ENCODE measurements at places on chromosomes 5 and 9.

DNA sequence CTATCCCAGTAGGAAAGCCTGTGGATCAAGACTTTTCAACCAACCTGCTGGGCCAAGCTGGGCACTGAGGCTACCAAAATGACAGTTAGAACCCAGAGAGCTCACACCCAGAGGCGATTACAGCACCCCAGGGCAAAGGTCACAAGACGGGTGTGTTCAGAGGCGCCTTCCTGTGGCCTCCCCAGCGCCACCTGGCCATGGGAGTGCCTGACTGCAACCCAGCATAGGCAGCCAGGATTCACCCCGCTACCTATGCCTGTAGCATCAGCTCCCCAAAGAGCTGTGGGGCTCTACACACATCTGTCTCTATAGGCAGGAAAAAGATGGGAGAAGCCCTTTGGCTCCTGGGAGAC is 33.5 kb downstream of the PDGFRB start:
- DNase-seq, result no peak

DNA sequence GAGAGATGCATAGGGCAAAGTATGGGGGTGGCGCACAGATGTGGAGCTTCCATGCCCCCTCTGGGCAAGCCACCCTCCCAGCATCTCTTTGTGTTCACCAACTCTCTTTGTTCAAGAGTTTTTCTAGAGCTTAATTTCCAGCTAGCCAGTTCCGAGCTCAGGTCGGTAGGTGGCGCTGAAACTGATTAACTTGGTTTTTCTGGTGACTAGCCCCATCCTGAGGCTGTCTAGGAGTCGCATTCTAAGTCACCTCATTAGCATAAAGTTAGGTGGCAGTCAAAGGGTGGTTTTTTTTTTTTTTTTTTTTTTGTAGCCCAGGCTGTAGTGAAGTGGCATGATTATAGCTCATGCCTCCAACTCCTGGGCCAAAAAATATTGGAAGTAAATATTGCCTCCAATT is 476.4 kb downstream of the KDM4C start:
- no peak for DNase-seq

DNA sequence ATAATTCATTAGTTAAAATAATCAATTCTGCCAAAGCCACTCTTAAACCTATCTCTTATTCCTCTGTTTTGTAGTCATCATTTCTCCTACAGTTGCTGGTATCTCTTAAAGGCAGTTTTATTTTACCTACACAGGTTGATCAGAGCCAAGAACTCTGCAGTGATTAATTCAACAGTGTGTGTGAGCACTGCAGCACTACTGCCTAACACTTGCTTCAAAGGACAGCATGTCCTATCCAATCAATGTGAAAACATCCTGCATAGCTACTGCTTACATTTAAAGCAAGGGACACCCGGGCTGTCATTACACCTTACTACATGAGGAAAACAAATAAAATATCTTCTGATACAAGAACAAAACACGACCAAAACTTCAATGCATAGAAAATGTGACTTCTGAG is 45.1 kb upstream of the HK3 start:
- no peak for DNase-seq

DNA sequence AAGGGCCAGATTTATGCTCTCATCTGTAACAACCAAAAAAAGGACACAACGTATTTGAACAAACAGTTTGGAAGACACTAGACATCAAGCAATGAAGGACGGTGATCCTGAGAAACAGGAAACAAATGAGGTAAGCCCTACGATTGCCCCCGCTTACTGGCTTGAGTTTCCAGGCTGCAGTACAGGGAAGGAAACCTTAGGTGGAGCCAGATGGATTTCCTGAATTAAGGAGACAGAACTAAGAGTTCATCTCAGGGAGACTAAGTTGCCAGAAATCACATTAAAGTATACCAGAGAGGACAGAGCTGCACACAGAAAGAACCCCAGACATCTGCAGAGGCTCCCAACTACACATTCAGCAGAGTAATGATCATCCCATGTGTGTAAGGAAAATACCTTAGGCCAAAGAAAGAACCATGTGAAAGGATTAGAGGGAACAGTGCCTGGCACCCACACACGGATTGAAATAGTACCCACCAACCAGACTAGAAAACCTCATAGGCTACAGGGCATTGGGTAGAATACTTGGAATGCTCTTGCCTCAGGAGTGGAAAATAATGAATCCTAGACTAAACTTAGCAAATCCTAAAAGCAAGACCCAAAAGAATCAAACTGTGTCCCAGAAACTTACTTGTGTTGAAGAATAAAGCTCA is 99.3 kb upstream of the NIPBL start:
- no peak for DNase-seq

DNA sequence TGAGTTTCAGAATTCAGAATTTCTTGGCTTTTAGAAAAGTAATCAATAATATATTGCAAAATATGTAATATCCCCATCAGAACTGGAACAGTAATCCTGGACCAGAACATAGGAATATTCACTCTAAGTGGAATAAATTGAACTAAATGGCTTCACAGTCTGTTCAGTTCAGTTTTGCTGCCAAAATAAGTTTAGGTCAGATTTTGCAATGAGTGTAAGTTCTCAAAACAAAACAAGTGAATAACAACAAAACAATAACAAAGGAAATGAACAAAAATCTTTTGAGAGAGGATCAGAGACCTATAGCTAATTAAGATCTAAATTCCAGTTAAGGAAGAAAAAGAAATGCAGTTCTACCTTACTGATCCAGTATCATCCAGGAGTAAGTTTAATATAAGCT is 9.3 kb downstream of the PTGER4 start:
- DNase-seq, result no peak

DNA sequence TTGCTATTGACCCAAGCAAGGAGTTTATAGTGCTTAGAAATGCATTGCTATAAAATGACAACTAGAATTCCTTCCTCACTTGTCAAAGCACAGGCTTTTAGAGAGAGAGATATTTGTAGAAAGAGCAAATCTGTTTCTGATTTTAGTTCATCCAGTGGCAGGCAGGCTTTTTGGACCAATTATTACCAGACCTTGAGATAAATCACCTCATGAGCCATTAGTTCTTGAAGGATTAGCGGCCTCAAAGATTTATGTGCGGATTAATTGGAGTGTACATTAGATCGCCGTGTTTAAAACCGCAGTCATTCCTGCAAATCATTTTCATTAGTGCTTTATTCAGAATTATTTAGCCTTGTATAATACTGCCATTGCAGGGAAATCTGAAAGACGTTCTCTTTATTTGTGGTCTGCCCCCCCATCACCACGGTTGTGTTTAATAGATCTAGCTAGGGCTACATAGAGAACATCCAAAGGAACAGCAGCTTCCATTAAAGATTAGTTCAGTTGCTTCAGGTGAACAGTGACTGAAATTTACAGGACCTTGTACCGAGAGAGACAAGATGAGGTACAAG is 28.8 kb upstream of the TJP2 start:
- DNase-seq, result no peak

DNA sequence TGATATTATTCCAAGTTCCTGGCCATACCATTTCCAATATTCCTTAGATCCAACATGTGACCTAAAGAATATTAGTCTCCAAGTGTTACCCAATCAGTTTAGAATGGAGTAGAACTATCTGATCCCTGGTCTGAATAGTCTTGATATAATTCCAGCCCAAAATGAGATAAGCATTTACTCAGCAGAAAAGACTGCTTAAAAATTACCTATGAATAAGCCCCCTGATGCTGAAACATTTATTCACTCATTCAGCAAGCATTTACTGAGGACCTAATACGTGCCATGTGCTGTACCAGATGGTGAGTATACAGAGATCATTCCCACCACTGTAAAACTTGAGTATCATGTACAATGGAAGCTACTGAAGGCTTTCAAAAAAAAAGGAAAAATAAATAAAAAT is 157.0 kb downstream of the FAM114A2 start:
- DNase-seq, result no peak

DNA sequence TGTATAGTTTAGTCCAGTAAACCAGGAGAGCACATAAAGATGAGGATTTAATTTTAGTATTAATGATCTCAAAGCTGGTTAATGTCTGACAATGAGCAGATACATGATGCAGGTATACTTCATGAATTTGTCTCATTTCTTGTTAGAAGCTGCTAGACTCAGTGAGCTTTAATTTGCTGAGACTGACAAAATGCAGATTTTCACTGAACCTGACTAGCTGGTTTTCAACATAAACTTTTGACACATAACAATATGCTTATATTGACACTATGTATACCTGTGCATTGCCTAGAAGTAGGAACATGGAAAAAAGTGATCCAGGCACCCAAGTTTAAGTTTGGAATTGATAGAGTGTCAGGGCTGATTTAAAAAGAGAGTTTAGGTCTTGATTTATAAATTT is 10.8 kb downstream of the UBLCP1 start:
- no peak for DNase-seq

DNA sequence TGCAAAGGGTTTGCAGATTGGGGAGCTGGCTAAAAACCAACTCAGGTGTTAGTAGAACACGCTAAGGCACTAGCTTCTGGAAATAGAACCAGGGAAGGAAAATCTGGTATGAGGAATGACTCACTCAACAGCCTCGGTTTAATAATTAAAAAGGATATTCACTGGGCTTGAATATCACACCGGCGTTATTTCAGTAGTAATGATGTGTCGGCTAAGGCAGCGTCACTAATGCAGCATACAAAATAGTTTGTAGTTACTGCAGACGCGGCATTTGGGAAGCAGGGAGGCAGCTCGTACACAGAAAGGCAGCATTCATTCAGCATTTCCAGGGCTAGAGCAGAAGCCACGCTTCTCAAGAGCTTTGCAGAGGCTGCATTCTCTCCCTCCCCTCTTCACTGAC is 1.7 kb downstream of the ADRA1B start:
- no peak for DNase-seq

- DNase-seq, result no peak
Observed at GRCh38 chr9:35729700-35730485, 2.1 kb downstream of the TLN1 start.

DNA sequence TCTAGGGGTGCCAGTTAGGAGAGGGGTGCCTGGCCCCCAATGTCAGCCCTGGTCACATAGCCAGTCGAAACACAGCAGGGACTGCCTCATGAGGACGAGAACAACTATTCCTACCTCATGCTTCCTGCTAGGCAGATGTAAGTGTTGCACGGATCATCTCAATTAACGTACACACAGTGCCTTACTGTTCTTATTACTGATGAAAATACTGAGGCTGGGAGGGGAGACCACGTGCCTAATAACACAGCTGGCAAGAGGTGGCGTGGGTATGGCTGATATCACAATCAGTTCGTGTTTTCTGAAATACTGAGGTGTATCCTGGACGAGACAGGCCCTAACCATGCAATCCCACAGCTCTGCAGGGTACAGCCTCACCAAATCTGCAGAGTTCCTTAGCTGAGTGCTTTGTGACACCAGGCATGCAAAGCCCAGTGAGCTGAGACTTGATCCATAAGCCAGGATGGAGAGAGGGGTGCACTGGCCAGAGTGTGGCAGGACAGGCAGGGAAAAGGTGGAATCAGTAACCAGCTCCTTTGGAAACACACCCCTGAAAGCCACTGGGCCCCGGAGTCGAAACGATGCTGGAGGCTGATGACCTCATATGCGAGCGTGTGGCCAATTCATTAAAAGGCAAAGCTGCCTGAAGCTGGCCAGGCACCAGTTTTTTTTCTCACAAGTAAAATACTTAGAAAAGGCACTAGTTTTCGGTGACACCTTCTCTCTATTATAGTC is 63.9 kb downstream of the PRRT1B start:
- no peak for DNase-seq

DNA sequence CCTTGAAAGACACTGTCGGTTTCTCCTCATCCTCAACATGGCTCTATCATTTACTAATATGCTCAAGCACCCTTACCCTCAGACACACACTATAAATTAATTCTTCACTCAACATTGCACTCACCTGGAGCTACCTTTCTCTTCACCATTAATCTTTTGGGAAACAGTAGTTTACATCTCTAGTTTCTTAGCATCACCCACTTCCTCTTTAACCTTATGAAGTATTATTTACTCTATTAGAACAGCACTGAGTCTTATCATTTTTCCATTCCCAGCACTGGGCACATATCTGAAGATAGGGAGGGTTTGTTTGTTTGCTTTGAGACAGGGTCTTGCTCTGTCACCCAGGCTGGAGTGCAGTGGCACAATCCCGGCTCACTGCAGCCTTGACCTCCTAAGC is 213.5 kb downstream of the SMARCA2 start:
- no peak for DNase-seq

DNA sequence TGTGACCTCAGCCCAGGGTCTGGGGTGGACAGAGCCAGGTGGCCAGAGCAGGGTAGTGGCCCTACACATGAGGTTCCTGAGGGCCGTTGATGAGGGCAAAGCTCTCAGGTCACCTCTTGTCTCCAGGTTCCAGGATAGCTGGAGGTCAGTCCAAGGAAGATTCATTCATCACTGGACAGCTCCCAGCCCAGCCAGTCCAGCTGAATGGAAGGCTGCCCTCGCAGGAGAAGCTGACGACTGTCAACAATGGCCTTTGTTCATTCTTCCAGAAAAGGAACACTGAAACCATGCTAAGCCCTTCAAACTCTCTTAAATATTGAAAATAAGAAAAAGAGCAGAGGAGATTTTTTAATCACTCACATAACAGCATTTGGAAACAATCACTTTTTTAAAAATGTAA is 169.7 kb upstream of the TBCA start:
- DNase-seq, result no peak

DNA sequence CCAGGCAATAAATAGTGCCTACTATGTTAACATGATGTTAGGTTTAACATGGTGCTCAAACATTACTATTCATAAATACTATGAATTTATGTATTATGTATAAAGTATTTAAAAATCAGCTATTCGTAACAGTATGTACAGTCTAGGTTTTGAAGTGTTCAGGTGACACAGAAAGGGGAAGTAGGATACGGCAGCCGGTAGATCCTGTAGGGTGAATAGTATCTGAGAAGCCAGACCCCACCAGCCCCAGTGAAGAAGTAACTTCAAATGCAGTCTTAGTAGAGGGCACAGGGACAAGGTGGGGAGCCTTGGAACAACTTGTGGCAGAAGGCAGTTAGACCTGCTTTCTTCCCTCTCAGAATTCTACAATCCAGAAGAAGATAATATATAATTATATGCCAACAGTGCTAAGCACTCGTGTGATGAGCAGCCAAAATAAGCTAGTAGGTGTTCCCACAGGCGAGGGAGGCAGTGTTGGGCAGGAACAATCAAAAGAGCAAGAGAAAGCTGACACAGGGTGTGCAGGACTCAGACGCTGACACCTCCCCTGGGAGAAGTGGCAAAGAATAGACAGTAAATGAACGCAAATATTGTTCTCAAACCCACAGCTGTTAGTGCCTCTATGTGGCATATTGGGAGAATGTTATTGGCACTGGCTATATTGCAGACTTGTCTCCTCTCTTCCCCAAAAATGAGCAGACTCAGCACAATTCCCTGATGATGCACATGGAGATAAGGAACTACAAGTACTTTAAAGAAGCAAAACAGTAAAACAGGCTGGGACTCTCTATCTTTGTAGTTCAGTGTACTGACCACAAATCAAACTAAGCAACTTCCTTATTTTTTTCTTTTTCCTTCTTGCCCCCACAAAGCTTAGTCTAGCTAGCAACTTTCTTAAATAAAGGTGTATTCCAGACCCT is 4.6 kb downstream of the ZNF367 start:
- no peak for DNase-seq

DNA sequence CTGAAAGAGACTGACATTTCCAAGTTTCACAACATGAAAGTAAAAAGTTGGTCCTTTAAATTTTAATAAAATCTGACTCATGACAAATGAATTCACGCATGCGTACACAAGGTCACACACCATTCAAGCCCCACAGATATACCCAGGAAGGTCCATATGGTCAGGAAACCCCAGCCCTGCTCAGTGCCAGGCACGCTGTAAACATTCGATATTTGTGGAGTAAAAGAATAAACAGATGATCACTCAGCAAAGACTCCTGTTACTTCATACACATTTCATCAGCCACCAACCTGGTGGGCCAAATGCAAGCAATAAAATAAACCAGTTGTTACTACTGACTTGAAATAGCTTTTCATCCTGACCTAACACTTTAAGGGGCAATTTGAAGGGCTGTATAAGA is 158.0 kb upstream of the RETREG1 start:
- DNase-seq, result no peak
